Peyer's patch (tissue), 4 donors: ENCODE measurements at places on chromosomes 12 and 14. TPM values are rescaled to one million over a fixed set of nuclear protein-coding genes. Genes with fewer than 3 reads are reported as not detected.

DNA sequence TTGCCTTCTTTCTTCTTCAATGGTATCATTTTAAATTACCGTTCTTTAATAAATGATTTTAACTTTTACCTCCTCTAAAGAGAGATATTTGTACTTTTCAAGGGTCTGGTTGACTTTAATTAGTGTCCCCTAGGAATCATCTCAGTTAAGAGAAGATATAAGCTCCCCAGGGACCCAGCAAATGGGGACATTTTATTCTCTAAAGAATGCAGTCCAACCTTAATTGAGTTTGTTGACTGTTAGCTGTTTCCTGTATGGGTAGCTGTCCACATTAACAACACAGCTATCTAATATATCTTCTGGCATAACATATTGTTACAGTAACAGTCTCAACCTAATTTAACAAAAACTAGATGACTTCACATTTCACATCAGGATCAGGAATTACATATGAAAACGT lies 241.6 kb upstream of the NPAS3 start:
- DNase-seq, result no peak

GRCh38 chr12:52369211-52369610 lies 1.9 kb upstream of the KRT85 start:
- DNase-seq, result no peak

Gene SLC4A8
- total RNA-seq, result 9.9 TPM

- DNase-seq, result no peak
Measured at GRCh38 chr14:64614805-64615391, 65.1 kb downstream of the PPP1R36 start.

GRCh38 chr12:25372969-25373817 lies 122.5 kb upstream of the KRAS start:
- DNase-seq, result no peak

Gene MAP3K12
- 10.7 TPM for total RNA-seq

GRCh38 chr14:50501642-50502041 lies 30.7 kb downstream of the MAP4K5 start:
- no peak for DNase-seq

DNA sequence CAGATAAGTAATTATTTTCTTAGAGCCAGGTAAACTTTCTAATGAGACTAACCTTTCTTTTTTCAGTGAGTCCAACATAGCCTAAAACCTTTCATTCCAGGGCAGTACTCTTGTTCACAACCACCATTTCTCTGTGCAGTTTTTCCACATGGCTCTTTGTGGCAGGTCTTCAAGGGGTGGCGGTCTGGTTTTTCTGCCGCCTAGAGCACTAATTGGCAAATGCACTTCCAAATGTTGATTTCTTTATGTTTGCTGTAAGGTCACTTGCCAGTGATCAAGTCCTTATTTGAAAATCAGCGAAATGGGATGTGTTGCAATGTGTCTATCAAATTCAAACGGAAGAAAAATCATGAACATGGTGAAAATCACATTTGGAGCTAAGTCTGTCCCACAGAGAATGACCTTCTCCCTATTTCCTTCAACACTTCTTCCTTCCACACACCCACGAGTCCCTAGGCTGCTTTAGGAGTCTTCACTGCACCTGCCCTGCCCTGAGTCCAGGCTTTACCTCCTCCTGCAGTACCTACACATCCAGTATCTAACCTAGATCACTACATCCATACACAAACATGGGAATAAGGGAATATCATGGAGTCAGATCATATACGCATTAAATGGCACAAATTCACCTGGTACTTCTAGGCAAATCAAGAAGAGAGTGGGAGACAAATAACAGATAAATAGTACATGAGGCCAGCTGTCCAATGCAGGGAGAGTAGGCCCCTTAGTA lies 1.9 kb downstream of the SRGAP1 start:
- DNase-seq, result no peak

Gene LGALS3
- total RNA-seq, result 242 TPM

Gene ASIC1
- 1.5 TPM for total RNA-seq

Gene TSPAN9
- total RNA-seq, result 23.9 TPM

DNA sequence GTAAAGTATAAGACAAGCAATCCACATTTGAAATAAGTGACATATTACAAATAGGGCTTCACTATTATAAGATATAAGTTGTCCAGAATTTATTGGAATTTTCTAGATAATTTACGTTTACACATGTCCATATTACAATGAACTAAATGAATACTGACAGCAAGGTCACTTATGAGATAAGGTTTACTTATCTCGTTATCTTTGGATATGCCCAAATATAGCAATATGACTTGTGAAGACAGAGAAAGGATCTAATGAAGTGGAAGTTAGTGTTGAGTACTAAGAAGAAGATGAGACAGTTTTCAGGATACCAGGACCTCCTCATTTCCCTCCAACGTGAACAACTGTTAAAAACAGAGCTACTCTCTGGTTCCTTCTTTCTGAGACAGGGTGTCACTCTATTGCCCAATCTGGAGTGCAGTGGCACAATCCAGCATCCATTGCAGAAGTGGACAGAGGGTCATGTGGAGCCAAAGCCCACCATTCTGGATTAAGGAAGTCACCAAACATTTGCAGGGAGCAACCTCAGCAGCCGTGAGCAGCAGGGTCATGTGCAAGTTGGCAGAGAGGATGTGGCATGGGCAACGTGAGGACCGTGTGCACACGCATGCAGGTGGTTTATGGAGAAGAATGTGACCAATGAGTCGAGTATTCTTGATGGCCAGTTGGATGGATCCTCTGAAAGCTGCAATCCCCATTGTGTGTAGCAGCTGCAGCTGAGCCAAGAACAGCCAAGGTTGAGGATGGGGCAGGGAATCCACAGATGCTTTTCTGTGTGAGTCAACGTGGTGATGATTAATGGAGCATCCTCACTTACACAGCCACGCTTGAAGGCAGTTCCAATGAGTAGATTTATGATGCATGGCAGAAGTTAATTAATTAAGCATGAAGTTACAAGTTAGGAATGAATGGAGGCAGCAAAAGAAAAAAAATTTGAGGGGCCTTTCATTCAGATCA lies 111.0 kb downstream of the BICD1 start:
- no peak for DNase-seq

Gene NYNRIN
- 12.4 TPM for total RNA-seq

GRCh38 chr12:74780182-74780849 lies 242.7 kb downstream of the ATXN7L3B start:
- DNase-seq, result no peak
